Activated T-cell treated with anti-CD3 and anti-CD28 coated beads for 48 hours (primary cell): ENCODE measurements at places on chromosomes 4 and X.

DNA sequence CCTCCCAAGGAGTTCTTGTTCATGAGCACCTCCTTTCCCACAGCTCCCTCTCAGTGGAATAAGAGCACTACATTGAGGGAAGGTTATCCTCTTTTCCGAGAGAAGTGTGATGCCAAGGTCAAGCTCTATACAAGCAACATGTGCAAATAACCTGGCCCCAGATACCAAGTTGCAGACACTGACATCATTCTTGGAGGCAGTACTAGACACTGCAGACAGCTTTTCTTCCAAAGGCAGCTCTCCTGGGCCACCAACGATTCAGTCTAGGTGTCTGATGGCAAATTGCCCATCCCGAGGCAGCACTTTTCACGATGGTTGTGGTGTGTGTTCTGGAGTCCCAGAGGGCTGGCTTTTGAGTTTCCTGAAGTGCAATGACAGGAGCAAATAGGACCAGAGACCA lies 384.9 kb downstream of the TLL1 start:
- DNase-seq = no peak

DNA sequence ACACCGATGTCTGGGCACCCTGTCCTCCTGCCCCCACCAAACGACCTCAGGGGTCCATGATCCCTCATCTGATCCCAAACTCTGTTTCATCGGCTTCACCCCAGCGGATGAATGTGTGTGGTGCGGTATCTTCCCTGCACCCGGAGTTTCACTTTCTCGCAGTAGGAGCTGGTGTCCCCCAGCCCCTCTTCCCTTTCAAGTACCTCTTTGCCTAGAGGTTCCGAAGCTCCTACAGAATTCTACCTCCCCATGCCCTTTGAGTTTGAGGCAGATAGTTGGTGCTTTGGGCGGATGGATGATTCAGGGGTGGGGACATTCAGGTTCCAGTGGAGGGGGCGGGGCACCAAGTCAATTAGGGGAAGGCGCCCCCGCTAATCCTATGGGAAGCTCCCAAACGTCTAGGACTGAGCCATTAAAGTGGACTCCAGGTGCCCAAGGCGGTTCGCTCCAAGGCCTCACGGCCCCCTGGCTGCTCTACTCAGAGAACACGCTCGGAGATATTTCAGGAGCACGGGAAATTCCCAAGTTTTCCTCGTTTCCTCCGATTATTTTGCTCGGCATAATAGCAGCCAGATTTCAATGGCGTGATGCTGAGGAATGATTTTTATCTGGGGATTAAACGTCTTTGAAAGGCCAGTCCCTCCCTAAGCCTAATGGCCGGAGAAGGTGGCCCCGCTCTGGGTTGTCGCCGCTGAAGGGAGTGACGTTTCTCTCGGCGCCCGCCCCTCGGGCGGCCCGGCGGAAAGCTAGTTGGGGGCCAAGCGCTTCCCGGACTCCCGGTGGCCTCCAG lies 1.3 kb downstream of the MSX1 start:
- no peak for DNase-seq

GRCh38 chr4:151469970-151470369 lies 61.0 kb downstream of the FHIP1A start:
- DNase-seq = no peak

DNA sequence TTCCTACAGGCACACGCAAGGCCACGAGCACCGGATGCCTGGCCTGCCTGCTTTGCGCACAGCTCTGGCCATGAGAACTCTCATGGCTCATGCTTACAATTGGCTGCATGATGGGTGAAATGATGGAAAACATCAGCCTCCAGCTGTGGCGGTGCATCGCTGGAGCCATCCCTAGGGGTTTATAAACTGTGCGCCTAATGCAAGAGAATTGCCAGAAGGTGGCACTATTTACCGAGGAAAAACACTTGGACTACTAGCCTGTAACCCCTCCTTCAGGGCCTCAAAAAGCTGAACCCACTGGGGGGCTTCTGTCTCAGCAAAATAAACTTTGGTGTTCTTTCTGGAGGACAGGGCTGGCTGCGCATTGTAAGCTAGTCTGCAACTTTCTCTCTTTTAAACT lies 51.9 kb downstream of the PHKA2 start:
- DNase-seq = no peak

GRCh38 chrX:68938244-68939004 lies 109.6 kb downstream of the EFNB1 start:
- DNase-seq = no peak

DNA sequence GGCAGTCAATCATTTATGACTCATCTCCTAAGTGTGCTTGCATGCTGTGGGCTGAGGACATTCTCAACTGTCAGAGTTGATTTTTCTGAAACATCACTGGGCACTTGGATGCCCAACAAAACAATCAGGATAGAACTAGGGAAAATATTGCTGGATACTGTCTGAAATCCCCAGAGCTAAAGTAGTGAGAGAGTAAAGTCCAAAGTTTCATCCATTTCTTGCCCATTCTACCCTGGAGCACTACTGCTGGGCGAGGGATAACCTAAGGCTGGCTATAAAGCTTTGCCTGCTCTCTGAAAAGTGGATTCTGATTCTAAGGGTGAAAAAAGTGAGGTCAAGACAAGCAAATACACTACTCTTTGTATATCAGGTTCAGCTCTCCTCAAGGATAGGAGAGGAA lies 279.6 kb upstream of the EDA2R start:
- DNase-seq = no peak

DNA sequence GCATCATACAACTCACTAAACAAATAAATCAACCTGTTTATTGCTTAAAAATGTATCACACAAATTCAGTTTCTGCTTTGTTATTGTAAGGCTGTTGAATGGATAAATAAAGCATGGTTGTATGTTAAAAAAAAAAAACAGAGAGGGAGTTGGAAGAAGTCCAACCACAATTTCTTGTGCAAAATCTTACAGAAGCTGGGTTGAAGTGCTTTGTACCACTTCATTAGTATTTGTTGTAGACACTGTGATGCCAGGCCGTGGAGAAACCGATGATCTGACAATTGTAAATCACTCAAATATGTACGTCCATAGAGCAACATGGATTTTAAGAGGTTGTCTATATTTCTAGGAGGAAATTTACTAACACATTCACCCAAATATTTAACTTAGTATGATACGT lies 132.6 kb upstream of the MXRA5 start:
- no peak for DNase-seq

DNA sequence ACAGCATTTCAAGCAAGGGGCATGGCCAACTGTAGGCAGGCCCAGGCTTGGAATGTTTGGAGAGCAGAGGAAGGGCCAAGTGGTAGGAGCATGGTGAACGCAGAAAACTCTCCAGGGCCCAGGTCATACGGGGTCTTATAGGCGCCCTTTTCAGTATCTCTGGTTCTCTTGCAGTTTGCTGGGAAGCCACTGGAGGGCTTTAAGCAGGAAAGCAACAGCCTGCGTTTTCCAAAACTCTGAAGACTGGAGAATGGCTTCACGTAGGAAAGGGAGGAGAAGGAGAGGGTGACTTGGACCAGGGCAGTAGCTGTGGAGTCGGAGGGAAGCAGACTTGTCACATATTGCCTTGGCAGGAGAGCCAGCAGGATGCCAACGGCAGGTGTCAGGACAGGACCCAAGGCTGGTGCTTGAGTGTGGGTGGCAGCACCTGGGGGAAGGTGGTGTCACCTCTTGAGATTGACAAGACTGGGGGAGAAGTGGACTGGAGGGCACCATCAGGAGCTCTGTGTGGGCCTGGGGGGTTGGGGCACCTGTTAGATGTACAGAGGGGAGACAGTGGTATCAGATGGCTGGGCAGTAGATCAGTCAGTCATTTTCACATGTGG lies 21.9 kb downstream of the TKTL1 start:
- DNase-seq = no peak

- DNase-seq = no peak
These were observed 12.3 kb upstream of the SPARCL1 start for GRCh38 chr4:87541521-87541920.

DNA sequence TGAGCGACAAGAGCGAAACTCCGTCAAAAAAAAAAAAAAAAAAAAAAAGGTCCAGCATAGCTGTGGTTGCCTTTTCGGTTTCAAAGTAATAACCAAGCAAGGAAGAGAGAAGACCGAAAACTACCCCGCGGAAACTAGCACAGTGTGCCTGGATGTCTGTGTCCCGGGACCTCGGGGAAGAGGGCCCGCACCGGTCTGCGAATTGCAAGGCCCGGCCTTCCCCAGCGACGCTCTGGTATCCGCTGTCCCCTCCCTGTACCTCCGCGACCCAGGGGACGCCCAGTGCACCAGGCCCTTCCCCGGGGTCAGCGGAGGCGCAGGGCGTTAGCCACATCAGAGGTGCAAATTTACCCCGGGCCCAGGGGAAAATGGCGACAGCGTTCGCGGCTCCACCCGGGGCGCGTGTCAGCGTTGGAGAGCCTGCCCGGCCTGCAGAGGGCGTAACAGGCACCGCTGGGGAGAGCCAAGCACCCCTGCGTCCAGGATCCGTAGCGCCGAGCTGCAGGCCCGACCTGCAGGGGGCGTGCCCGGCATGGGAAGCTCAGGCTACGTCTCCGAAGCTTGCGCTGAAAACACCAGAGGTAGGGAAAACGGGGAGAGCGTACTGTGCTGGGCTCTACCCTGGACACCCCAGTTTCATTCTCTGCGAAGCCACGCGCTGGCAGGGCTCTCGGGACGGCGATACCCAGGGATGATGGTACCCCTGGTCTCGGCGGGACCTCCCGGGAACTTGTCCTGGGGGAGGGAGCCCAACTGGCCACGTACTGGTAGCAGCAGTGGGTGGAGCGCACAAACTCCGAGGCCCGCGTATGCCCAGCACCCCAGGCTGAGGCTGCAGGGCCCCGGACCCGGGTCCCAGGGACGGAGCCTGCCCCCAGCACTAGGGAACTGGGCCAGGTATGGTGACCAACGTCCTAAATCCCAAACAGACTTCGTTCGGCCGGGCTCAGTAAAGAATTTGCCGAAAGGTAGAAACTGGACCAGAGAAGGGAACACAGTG lies 16.2 kb downstream of the NKX6-1 start:
- no peak for DNase-seq

DNA sequence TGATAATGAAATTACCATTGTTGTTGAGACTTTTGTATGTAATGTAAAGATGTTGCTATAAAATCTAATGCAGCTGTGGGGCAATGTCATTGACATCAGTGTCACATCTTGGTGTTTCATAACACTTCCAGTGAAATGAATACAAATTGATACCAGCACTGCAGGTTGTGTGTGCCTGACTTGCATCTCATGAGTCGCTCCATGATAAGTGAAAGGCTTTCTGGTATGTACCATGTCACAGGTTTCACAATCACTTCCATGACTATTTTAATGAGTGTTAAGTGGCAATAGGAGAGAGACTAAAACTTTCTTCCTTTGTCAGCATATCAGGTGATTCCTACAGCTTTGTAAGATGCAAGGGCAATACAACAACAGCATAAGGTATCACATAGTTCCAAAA lies 94.4 kb downstream of the ABCB7 start:
- DNase-seq = no peak

- no peak for DNase-seq
These were observed 460.3 kb downstream of the GRXCR1 start for GRCh38 chr4:43352859-43353258.

DNA sequence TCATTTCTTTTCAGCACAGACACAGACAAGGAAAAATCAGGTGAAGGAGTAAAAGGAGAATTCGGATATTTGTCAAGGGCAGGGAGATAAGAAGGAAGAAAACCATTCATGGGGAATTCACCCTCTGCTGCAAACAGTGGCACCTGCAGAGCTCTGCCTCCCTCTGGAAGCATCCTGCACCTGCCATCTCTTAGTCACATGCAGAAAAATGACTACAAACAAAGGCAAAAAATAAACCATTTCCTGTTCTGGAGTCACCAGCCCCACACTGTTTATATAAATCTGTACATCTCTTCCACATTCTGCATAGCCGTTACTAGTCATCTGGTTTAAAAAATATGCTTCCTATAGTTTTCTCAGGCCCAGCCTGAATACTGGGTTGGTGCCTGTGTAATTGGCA lies 205.3 kb downstream of the ARAP2 start:
- DNase-seq = no peak

GRCh38 chr4:25076625-25077398 lies 46.1 kb upstream of the LGI2 start:
- DNase-seq = no peak

DNA sequence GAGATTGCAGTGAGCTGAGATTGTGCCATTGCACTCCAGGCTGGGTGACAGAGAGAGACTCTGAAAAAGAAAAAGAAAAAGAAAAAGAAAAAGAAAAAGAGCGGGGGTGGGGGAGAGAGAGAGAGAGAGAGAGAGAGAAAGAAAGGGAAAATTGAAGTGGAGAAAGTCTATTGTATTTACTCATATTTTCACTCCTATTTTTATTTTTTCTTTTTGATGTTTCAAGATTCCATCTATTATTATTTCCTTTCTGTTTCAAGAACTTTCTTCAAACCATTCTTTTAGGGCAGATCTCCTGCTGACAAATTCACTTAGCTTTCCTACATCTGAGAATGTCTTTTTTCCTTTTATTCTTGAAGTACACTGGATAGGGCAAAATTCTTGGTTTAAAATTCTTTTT lies 57.5 kb upstream of the HDAC8 start:
- no peak for DNase-seq

DNA sequence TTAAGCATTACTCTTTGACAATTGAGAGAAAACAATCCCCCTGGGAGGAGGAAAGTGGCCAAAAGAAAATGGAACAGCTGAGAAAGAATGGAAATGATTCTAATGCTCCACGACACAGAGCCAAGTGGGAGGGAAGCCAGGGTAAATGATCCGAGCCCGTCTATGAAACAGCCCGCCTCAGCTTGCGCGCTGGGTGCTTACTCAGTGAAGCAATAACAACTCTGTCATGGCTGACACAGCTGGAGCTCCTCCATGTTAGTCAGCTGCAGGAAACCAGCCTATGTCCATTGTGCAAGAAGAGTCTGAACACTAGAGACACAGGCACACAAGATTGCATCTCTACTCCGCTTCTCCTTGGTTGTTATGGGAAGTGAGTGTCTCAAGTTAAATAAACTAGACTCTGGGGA lies 19.3 kb downstream of the NOA1 start:
- no peak for DNase-seq

GRCh38 chr4:150814873-150815272 lies 200.2 kb downstream of the LRBA start:
- no peak for DNase-seq

GRCh38 chr4:1183985-1184773 lies 11.8 kb upstream of the SPON2 start:
- no peak for DNase-seq

- no peak for DNase-seq
These were observed 52.3 kb upstream of the CLNK start for GRCh38 chr4:10736895-10737294.

GRCh38 chr4:147975933-147976928 lies 244.3 kb downstream of the ARHGAP10 start:
- DNase-seq = no peak

DNA sequence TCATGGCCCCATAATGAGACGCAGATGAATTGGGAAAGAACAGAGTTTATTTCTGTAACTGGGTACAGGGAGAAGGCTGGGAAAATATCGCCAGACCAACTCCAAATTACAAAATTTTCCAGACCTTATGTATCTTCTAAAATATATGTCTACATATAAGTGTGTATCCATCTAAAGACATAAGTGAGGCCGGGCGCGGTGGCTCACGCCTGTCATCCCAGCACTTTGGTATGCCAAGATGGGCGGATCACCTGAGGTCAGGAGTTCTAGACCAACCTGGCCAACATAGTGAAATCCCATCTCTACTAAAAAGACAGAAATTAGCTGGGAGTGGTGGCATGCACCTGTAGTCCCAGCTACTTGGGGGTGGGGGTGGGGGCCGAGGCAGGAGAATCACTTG lies 11.7 kb upstream of the DHRSX start:
- no peak for DNase-seq

- DNase-seq = no peak
These were observed 47.9 kb downstream of the TMEM131L start for GRCh38 chr4:153514001-153514526.
